ENCODE measurements at places on chromosomes 2 and 18.
A peak's percentile ranks its signal among the peaks of the same experiment; 100 is the strongest.

- no peak for DNase-seq
Measured at GRCh38 chr2:190634381-190634780, 14.5 kb upstream of the NAB1 start.

DNA sequence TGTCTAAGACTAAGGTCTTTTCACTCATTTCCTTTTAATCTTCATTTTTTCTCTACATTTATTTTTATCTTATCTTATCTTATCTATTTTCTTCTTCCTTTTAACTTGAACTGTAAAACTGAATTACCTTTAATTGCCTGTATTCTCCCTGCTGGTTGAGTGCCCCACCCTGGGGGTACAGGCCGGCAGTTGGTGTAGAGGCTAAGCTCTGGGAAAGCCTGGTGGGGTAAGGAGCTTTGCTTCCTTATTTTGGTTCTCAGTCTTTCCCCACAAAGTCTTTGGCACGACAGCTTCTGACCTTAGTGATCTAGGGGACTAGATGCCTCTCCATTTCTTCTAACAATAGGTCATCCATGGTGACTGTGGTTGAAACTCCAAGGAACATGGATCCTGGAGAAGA is 26.8 kb upstream of the HAAO start:
- no peak for DNase-seq

GRCh38 chr2:182937870-182938269 is 71.4 kb upstream of the FRZB start:
- DNase-seq, result no peak

DNA sequence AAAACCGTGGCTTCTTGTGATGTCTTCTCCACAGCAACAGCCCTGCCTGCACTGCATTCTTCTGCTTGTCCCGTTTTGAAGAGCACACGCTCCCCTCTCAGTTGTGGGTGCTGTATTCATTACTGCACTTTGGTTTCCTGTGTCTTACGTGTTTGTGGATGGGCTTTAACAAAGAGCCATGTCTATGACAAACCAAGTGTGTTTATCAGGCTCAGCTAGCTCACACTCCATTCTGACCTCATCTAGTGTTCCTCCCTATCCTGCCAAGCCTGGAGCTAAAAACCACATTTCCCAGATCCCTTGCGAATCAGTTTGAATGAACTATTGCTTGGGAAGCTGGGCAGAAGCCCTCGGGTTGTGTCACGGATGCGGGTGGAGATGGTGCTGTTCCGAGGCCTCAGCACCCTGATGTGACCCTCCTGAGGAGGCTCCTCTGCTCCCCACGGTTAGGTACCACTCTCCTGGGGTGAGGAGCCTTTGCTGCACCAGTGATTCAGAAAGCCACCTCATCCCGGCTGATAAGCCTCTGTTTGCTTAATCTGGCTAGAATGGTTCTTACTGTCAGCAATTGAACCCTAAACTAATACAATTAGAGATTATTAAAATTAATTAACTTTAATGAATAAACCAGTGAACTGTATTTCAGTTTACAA is 116.5 kb downstream of the GALR1 start:
- DNase-seq, result no peak

GRCh38 chr2:39419282-39420223 is 17.5 kb downstream of the MAP4K3 start:
- DNase-seq, result no peak

DNA sequence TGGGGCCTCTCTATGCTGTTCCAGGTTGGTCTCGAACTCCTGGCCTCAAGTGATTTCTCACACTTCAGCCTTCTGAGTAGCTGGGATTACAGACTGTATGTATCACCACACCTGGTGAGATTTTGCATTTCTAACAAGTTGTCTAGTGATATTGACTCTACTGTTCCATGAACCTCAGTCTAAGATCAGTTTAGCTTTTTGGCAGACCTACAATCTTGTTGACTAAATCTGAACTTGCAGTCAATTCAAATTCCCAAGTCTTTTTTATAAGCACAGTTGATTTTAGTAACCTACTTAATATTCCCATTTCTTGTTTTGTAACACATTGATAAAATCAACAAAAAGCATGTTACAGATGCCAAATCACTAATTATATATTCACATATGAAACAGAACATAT is 266.1 kb upstream of the CYP26B1 start:
- DNase-seq, result no peak

GRCh38 chr2:32358111-32358482 is 1.3 kb downstream of the BIRC6 start:
- peak; percentile 39 for DNase-seq

GRCh38 chr2:143682436-143683055 is 553.3 kb downstream of the ARHGAP15 start:
- DNase-seq, result no peak

- no peak for DNase-seq
Measured at GRCh38 chr18:77320971-77321559, 71.4 kb downstream of the GALR1 start.

- DNase-seq, result no peak
Measured at GRCh38 chr2:13654416-13654815, 937.7 kb downstream of the TRIB2 start.

Measured in heart left ventricle (tissue), 16 donors.